NCI-H748 treated with DMSO at 0.1 percent for 48 hours (cell line): ENCODE measurements at places on chromosomes 13 and 19.

DNA sequence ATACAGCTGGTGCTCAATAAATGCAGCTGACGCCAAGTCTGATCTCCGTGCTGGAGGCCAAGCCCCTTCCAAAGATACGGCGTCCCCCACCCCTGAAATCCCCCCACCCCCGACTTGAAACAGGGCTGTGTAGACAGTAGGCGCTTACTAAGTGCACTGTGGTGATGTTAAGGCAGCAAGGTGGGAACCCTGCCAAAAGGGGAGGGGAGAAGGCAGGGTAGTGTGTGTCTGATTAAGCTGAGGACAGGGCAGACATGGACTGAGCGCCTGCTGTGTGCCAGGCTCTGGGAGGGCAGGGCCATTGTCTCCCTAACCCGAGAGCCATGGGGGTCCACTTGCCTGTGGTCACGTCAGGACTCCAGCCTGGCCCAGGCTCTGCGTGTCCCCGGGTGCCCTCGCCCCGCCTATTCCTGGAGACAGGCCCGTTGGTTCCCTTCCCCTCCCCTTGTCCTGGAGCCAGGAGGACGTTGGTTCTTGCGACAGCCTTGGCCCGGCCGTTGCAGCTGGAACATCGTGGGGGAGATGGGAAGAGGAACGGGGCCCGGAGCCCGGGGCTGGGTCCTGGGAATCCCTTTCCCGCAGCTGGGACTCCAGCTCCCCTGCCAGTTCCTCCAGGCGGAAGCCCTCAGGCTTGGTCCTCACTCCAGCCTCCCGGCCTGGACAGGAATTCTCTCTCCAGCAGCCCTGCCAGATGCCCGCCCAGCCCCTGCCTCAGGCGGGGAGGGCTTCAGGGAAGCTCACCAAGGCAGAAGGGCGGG lies 1.7 kb upstream of the ELANE start:
- DNase-seq: no peak

DNA sequence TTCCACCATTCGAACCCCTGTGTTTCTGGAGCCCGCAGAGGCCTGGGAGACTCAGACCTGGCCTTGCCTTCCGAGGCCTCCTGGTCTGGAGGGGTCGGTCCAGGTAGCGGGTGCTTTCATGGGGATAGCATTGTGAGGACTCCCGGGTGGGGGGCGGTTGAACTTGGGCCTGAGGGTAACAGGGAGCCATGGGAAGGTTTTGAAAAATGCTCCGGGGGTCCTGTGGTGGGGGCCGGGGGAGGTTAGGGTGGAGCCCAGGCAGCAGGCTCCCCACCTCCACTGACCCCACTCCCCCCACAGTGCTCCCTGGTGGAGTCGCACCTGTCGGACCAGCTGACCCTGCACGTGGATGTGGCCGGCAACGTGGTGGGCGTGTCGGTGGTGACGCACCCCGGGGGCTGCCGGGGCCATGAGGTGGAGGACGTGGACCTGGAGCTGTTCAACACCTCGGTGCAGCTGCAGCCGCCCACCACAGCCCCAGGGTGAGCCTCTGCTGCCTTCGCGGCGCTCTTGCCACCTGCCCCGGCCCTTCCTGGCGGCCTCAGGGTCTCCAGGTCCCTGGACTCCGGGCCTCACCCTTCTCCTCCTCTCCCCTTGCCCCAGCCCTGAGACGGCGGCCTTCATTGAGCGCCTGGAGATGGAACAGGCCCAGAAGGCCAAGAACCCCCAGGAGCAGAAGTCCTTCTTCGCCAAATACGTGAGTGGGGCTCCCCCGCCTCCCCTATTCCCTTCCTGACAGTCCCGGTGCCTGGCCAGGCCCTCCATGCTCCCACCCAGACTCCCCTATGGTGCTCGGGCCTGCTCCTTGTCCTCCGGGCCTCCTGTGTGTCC lies 3.8 kb upstream of the GARIN5A start:
- DNase-seq: no peak

DNA sequence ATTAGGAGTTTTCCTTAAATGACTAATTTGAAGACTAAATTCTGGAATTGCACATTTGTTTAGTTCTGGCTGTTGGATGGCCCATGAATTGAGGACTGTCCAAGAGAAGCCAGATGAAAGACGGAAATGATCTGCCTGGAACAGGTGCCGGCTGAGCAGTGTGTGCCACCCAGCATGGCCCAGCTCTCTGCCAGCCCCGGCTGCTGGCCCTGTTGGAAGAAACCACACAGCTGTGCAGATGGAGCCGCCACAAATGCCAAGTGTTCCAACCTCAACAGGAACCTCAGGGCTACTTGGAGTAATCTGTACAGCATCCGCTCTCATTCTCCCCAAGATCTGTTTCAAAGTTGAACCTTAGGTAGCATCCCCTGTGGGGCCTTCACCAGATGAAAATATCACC lies 67.0 kb upstream of the STARD13 start:
- DNase-seq: no peak

DNA sequence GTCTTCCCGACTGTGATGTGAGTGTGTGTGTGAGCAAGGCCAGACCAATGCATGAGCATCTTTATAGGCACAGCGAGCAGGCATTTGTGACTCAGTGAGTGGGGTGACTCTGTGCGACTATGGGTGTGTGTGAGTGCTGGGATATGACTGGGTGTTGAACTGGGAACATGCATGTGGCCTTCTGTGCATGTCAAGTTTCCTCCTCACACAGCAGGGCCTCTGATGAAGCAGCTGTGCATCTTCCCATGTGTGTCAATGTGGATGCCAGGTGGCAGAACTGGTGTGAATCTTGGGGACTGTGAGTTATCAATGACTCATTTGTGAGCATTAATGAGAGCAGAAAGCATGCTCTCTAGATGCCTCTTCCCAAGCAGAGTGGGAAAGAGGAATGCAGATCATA lies 12.1 kb upstream of the LGALS14 start:
- no peak for DNase-seq

GRCh38 chr19:45763691-45764294 lies 5.3 kb downstream of the SIX5 start:
- DNase-seq: no peak

DNA sequence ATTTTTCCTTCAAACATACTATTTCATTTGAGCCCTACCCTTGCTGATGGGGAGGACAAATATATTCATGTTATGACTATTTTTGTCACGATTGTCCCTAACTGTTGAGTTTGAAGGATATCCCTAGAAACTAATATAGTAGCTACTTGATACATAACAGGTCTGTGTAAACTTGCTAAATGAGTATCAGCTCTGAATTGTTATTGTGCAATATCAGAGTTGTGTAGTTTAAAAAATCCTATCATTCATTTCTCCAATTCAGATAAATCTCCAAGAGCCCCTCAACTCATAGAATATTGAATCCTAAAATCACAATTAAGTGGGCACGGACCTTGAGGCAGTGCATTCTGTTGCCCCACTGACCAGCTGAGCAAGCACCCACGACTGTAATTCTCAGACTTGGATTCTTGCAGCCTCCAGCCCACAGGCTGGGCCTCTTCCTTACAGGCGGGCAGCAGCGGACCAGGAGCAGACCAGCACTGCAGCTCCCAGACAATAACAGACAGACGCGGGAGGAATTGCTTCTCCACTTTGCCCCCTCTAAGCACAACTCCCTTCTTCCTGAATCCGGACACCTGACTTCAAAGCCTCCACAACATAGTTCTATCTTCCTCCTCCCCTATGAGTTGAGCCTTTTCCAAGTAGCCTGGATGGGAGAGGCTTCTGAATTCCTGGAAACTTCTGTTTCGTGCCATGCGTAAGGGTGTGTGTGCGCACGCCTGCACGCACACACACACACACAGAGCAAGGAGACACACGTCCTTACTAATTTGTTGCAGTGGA lies 337.6 kb upstream of the ARGLU1 start:
- no peak for DNase-seq

GRCh38 chr13:101785858-101786257 lies 333.4 kb downstream of the ITGBL1 start:
- peak; percentile 72 for DNase-seq

- no peak for DNase-seq
Measured at GRCh38 chr13:111944171-111944583, 122.8 kb upstream of the SOX1 start.

DNA sequence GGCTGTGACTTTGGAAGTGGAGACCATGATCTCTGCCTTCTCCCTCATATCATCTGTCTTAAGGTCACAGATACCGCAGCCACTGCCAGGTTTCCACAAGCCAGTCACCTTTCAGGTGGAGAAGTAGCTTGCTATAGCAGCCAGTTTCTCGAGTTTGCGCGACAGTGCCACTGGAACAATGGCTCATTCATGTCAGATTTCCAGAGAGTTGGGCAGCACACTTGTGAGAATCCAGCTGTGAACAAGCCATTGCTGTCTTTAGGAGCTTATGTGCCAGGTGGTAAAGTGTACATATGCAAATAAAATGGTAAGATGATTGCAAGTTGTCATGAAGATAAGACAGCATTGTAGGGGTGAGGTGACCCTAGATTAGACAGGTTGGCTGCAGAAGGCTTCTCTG lies 22.3 kb downstream of the GARRE1 start:
- DNase-seq: no peak

- no peak for DNase-seq
Measured at GRCh38 chr19:31356587-31357314, 7.5 kb upstream of the TSHZ3 start.

- DNase-seq: no peak
Measured at GRCh38 chr13:107113387-107113786, 545.5 kb upstream of the ARGLU1 start.

- DNase-seq: peak; percentile 77
Measured at GRCh38 chr13:27917121-27917947, 2.5 kb upstream of the PDX1 start.

GRCh38 chr19:33024398-33024797 lies 40.3 kb downstream of the RHPN2 start:
- DNase-seq: no peak

- DNase-seq: no peak
Measured at GRCh38 chr13:110010404-110011138, 224.2 kb upstream of the IRS2 start.

GRCh38 chr19:18153556-18154134 lies 682 bp downstream of the PIK3R2 start:
- no peak for DNase-seq

GRCh38 chr13:33528896-33529295 lies 243.3 kb upstream of the STARD13 start:
- no peak for DNase-seq

- DNase-seq: no peak
Measured at GRCh38 chr13:49304356-49304755, 56.6 kb downstream of the CDADC1 start.

DNA sequence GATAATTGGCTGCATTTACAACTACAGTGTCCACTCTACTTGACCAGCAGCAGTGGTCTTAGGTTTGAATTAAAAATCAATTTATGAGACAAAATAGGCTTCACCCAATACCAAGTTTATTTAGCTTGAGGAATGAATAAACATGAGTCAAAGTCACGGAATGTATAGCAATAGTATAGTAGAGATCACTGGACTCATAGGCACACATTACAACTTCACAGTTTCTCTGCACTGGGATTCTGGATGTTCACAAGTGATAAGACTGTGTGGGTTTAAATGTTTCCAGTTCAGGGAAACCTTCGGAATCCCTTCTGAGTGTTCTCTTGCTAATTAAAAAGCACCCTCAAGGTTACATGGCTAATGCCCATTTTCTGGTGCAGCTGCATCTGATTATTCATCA lies 1064.9 kb downstream of the SLITRK5 start:
- no peak for DNase-seq

GRCh38 chr19:33428627-33429125 lies 55.2 kb downstream of the CEBPG start:
- no peak for DNase-seq

GRCh38 chr19:43638214-43638994 lies 1.2 kb downstream of the CADM4 start:
- DNase-seq: no peak

- DNase-seq: no peak
Measured at GRCh38 chr13:113121183-113121927, 1.2 kb upstream of the F10 start.

GRCh38 chr13:111099290-111099689 lies 15.8 kb upstream of the ARHGEF7 start:
- DNase-seq: no peak

DNA sequence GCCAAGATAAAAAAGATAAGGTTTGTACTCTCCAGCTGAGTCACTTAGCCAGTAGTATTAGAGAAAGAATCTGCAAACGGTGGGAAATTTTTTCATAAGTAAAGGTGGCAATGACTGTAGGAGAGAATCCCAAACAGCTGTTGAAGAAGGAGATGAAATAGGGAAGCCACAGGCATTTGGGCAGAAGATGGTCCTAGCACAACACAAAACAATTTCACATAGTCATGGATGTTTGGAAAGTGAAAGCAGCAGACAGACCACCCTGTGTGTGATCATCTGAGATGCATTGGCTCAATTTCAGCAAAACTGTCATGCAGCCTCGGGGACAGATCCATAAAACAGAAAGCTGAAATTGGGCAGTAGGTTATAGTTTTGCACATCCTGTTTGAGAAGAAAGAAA lies 2832.4 kb downstream of the PCDH9 start:
- DNase-seq: no peak

DNA sequence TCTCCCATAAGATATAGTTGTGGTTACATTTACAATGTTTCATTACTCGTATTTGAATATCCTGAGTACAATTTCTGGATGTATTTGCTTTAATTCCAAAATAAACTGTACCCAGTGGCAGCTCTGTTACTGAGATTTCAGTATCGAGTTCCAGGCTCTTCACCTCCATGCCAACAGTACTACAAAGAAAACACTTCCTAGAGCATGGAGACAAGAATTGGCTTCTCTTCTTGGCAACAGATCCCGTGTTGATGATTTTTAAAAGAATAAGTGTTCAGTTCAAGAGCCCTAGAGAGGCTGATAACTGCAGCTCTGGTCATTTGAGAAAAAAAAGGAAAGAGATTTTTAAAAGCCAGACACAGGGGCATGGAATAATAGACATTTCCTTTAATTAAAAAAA lies 302.8 kb downstream of the EFNB2 start:
- no peak for DNase-seq

DNA sequence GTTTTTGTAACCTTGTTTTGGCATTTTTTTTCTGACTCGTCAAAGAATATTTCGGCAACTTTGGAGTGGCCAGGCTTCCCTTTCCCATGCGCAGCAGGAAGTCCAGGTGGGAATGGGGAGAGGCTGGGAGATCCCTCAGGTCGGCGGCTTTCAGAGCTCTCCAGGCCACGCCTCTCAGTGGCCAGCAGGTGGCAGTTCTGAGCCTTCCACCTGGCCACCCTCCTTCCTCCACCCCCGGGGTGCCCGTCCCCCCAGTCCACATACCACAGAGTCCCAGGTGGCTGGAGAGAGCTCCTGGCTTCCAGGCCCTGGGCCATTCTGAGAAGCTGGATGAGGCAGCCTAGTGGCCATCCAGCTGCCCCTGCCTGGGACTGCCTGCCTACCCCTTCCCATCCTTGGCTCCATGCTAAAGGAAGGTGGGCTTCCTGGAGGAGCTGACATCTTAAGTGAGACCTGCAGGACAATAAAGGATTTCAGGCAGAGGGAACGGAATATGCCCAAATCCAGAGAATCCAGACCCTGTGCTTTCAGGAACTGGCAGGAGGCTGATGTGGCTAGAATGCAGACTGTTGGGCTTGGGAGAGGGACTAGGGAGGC lies 46.3 kb downstream of the CCNE1 start:
- peak; percentile 12 for DNase-seq

GRCh38 chr13:91292630-91293221 lies 54.8 kb upstream of the MIR17HG start:
- DNase-seq: no peak
